Esophagus mucosa (tissue), 1 donor: ENCODE measurements at places on chromosomes 2 and 18. TPM values are rescaled to one million over a fixed set of nuclear protein-coding genes. Genes with fewer than 3 reads are reported as not detected.

Gene TMEM17
- 2.3 TPM for total RNA-seq

Gene SCYGR4
- not detected for total RNA-seq

Gene STK17B
- 11.0 TPM for total RNA-seq

Gene DTNB
- 14.6 TPM for total RNA-seq

Gene ELOA2
- total RNA-seq: not detected

Gene DCTN1
- 86.4 TPM for total RNA-seq

Gene MPP4
- total RNA-seq: not detected

Gene TOGARAM2
- total RNA-seq: 0.16 TPM

Gene EPAS1
- 89.5 TPM for total RNA-seq

Gene CFC1
- not detected for total RNA-seq

DNA sequence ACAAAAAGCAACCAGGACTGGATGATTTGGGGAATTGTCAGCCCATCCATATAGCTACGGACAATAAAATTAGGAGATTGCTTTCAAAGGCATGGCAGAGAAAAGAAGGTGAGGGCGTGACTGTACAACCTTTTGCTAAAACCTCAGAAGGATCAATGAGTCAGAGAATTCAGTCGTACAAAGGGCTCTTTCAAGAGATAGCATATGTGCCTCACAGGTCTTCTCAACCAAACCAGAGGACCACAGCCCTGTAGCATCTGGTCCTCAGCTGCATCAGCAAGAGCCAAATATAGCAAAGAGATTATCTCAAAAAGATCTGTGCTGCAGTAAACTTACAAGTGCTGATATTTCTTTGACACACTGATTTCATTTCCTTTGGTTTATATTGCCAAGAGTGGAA, 149.9 kb upstream of the RAB6C start:
- ATAC-seq: no peak

DNA sequence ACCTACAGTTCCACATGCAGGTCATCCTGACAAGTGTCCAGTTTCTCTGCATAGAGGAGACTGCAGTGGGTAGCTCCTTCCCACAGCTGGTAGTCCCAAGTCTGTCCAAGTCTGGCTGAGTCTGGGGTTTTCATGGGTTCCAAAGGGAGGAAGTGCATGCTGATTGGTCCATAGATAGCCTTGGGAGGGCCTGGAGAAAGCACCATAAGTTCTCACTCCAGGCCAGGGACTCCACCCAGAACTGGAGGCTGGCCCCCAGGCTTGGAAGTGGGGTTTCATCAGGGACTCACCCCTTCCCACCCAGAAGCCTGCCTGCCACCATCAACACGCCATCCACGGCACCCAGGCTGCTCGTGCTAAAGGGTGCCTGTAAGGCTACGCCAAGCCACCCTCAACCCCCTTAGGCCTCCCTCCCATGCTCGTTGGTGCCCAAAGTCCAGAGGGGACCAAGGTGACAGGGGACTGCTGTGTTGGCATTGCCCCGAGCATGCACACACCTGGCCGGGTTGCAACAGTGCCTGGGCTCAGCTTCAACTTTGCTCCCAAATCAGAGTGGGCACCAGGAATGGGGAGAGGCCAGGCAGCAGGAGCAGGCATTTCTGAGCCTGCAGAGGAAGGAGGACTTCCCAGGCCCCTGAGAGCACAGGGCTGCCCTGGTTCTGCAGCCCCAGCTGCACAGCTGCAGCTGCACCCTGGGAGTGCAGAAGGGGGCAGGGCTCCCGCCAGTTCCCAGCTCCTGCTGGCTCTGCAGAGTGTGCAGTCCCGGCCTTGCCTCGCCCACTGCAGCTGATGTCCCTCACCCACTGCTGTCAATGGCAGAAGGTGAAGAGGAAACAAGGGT, 116.5 kb upstream of the MAP2 start:
- no peak for ATAC-seq

DNA sequence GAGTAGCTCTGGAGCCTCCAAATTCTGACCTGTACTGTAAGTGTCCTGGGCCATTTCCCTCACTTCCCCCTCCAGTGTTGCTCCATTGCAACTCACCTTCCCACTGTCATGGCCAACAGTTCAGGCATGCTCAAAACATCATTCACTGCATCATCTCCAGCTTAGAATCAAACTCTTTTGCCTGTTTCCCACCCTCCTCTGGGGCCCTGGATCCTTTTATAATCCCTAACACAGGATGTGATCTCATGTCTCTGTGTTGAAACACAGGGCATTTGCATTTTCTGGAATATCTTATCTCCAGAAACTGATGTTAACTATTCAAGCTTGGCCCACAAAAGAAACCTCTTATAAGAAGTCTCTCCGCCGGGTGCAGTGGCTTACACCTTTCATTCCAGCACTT, 3.0 kb downstream of the DPP4 start:
- no peak for ATAC-seq

GRCh38 chr2:99936065-99936464, 206.3 kb downstream of the AFF3 start:
- ATAC-seq: no peak

- ATAC-seq: no peak
These were observed 278.4 kb downstream of the RDH14 start for GRCh38 chr2:18282026-18282425.

- no peak for ATAC-seq
These were observed 3.0 kb downstream of the PAX8 start for GRCh38 chr2:113275556-113276215.

GRCh38 chr2:203875471-203875870, 7.9 kb downstream of the CTLA4 start:
- no peak for ATAC-seq

GRCh38 chr2:182618672-182619079, 97.4 kb upstream of the DNAJC10 start:
- no peak for ATAC-seq

DNA sequence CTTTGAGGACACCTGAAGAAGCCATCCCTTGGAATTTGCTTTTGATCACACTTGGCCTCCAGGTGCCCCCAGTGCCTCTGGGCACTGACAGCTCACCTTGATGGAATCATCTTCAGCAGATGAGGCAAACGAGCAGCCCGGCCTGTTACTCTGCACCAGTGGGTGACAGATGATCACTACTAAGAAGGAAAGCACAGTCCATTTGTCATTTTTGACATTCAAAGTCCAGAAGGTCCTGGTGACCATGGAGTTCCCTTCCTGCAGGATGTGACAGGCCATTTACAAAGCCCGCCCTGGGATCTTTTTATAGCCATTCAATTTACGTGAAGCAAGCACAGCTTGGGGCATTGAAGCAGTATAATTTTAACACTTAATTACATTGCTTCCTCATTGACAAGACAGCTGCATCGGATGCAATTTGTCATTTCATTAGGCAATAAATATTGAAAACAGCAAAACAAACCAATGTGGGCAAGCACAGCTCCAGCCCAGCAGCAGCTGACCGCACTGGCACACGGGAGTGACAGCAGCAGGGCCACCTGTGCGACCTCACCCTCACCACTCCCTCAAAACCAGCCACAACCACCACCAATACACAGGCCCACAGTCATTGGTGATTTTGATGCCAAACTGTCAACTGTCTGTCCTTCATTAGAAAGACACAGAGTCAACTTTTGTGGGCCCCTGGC, 76.0 kb upstream of the SLC66A3 start:
- no peak for ATAC-seq

DNA sequence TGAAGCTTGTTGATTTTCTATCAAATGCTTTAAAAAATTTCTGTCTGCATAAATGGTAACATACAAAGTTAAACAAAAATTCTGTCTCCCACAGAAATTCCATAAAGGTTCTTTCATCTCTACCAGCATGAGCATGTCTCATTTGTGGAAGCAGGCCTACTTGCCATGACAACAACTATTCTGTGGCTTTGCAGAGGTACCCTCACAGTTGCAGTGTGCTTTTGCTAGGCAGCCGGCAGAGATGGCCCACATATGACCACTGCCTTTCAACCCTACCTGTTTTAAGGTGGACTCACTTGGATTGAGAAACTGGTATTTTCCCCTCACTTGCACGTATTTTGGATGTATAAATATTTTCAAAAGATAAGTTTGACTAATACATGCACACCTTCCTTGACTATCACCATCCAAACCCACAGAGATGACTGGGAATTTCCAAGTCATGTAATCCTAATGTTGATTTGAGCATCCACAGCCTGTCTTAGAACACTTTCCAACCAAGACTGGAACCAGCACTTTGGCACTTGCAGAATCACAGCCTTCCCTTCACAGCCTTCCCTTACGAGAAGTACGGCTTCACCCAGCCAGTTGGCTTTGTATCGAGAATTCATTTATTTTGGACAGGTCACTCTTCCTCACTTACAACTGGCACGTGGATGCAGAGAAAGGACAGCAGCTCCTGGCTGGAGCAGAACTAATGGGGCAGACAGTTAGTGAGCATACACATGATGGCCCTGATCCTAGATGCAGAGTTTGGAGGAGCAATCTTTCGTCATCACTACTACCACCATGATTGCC, 9.3 kb upstream of the FHL2 start:
- ATAC-seq: no peak

DNA sequence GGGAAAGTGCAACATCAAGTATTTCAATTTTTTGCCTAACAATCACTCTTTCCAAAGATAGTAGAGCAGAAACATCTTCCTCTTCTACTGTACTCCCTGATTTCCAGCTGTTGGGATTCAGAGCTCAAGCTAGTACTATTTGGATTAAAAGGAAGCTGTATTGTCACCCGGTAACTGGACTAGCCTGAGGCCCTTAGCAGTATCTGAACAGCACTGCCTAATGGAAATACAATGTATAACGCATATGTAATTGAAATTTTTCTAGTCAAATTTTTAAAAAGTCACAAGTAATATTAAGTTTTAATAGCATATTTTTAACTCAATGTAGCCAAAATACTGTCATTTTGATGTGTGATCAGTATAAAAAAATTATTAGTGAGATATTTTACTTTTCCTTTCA, 86.2 kb downstream of the COX7A2L start:
- ATAC-seq: no peak

GRCh38 chr2:141058556-141058955, 1072.3 kb downstream of the LRP1B start:
- no peak for ATAC-seq

GRCh38 chr2:100936070-100936741, 65.9 kb upstream of the RPL31 start:
- ATAC-seq: no peak

DNA sequence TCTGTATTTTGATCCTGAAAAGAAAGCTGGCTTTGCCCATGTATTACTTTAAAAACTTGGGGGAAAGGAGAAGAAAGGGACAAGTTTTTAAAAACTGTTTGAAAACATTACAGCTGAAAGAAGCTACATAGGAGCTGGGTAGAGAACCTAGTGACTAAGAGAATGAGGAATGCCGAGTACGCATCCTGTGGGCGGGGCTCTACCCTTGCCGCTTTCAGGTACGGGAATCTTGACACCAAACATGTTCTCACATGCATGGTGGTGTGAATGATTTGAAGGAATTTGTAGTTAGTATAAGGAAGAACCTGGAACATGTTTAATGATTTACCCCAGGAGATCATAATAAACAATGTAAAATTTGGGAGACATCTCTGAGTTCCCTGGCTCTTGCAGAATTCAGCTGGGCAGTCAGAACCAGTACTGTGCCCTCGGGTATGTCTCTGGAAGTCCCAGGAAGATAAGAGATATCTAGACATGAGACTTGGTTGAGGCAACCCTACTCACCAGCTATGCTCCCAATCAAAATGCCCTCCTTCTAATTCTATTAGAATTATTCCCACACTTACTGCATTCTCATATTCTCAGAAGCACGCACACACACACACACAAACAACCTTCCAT, 16.5 kb upstream of the TGFA start:
- ATAC-seq: peak; percentile 95

- ATAC-seq: no peak
These were observed at the start of gene ABCB11 for GRCh38 chr2:169031202-169031601. Gene ABCB11 (minus strand): TSS chr2:169031324. CDS start chr2:169018125, 13,199 bp downstream.

DNA sequence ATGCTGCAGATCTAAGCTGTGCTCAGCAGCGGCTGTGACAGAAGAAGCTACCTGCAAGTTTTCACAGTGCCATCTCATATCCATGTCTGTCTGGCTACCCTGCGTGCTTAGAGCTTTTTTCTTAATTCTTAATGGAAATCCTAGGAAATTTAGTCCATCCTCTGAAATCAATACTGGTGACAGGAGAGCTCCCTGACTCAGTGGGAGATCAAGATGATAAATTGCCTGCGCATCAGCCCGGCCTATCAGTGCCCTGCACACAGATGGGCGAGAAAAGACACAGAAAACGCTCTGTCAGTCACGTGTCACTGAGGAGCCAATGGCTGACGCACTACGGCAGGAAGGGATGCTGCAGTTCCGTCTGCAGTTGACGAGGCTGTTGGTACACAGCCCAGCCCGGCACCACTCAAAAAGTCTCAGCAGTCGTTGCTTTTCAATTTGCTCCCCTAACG, 819.6 kb upstream of the FSHR start:
- peak; percentile 66 for ATAC-seq

DNA sequence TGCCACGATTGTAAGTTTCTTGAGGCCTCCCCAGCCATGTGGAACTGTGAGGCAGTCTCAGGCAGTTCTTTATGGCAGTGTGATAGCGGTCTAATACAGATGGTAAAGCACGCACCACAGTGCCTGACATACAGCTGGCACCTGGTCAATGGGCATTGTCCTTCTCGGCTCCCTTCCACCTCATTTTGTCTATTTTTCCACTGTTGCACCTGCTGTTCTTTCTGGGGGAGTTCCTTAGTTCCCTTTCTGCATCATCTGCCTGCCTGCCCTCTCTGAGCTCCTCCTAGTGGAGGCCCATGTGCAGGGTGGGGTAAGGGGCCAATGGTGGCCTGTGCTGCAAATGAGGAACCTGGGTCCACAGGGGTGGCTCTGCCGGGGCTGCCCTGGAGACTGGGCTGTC, 157.6 kb downstream of the LPIN1 start:
- ATAC-seq: peak; percentile 22

DNA sequence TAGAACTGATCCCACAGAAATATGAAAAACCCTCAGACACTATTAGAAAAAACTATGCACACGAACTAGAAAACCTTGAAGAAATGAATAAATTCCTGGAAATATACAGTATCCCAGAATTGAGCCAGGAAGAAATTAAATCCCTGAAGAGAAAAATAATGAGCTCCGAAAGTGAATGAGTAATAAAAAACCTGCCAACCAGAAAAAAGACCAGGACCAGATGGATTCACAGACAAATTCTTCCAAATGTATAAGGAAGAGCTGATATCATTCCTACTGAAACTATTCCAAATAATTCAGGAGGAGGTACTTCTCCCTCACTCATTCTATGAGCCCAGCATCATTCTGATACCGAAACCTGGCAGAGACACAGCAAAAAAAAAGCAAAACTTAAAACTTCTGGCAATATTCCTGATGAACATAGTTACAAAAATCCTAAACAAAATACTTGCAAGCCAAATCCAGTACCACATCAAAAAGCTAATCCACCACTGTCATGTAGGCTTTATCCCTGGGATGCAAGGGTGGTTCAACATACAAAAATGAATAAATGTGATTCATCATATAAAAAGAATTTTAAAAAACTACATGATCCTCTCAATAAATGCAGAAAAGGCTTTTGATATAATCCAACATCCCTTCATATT, 1397.6 kb upstream of the DDX18 start:
- ATAC-seq: no peak
